ENCODE measurements at places on chromosomes 1 and 21. TPM values are rescaled to one million over a fixed set of nuclear protein-coding genes. Genes with fewer than 3 reads are reported as not detected.

DNA sequence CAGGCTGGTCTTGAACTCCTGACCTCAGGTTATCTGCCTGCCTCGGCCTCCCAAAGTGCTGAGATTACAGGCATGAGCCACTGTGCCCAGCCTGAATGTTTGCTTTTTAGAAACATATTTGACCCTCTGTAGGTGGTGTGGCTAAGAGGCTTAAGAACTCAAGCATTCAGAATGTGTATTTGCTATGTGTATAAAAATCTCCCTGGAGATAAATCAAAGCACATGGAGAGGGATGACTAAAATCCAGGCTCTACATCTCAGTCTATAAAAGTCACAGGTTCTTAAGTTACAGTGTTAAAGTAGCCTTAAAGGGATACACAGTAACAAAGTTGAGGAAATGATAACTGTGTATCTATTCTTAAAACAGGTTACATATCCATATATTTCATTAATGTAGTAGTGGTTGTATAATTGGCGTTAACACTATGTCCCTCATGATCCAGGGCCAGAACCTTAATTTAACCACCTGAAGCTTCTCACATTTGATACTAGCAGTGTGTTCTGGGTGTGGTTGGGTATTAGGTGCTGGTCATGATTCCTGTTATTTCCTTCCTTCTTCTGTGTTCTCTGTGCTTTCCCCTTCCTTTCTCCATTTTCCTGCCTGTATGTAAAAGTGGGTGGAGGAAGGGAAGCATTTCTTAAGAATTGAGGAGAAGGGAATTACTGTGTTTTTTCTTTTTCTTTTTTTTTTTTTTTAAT lies 16.2 kb downstream of the GIPC2 start:
- no peak for DNase-seq

DNA sequence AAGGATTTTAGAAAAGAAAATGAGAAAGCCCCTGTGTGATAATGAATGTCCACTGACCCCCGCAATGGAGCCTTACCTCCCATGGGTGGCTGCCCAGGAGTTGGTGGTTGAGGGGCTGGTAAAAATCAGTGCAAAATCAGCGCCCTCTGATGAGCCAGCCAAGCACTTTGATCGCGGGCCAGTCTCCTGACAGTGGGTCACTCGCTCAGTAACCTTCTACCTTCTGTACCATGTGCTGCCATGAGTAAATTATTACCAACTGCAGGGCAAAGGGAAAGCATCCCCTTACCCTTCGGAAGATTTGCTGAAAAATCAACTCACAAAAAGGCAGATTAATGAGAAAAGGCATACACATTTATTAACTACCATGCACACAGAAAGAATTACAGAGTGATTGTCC lies 58.8 kb downstream of the KCNK1 start:
- DNase-seq: no peak

GRCh38 chr1:226422478-226422877 lies 14.6 kb upstream of the PARP1 start:
- DNase-seq: no peak

- no peak for DNase-seq
Observed at GRCh38 chr1:20921285-20921684, 134.2 kb upstream of the HP1BP3 start.

DNA sequence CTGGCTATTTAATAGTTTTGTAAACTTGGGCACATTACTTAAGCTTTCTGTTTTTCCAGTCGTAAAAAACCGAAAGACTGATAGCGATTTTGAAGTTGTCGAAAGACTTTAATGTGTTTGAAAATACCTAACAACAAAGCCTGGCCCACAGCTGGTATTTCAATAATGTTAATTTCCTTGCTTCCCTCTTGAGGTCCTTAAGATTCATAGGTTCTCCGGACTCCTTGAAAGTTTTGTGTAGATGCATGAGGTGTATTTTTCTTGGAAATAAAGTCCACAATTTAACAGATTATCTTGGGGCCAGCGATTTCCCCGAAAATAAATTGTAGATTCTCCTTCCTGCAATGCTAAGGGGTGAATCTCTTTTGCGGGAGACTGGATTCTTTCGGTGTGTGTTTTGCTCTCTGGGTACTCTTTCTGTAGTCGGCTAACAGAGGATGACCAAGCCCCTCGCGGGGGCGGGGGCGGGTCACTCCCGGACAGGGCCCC lies 735 bp upstream of the YTHDF2 start:
- no peak for DNase-seq

DNA sequence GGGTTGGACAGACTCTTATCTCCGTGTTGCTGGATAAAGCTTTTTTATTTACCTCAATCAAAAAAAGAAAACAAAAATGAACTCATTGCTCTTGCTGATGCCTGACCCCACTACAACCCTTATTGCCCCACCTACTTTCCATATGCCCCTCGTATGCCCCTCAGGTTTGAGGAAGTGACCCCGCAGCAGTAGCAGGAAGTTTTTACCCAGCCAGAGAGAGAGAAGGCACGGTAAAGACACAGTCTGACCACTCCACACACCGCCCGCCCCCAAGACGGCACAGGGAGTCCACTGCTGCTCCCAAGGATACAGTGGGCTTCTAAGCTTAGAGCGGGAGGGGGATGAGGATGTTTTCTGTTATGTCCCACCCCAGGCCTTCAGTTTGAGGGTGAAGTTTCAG lies 9.8 kb downstream of the PLEKHO1 start:
- DNase-seq: no peak

- no peak for DNase-seq
Observed at GRCh38 chr1:235928197-235928596, 61.5 kb upstream of the LYST start.

- DNase-seq: no peak
Observed at GRCh38 chr1:191320062-191320461, 838.2 kb upstream of the RGS18 start.

DNA sequence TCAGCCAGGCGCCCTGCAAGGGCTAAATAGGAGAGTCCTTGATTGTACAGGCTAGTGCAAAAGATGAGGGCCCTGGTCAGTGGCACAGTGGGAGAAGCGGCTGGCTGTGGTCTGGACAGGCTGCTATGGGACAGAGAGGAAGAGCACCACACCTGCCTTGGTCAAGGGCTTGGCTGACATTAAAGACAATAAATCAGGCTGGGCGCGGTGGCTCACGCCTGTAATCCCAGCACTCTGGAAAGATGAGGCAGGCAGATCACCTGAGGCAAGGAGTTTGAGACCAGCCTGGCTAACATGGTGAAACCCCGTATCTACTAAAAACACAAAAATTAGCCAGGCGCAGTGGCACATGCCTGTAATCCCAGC lies 62.9 kb downstream of the NID1 start:
- no peak for DNase-seq

DNA sequence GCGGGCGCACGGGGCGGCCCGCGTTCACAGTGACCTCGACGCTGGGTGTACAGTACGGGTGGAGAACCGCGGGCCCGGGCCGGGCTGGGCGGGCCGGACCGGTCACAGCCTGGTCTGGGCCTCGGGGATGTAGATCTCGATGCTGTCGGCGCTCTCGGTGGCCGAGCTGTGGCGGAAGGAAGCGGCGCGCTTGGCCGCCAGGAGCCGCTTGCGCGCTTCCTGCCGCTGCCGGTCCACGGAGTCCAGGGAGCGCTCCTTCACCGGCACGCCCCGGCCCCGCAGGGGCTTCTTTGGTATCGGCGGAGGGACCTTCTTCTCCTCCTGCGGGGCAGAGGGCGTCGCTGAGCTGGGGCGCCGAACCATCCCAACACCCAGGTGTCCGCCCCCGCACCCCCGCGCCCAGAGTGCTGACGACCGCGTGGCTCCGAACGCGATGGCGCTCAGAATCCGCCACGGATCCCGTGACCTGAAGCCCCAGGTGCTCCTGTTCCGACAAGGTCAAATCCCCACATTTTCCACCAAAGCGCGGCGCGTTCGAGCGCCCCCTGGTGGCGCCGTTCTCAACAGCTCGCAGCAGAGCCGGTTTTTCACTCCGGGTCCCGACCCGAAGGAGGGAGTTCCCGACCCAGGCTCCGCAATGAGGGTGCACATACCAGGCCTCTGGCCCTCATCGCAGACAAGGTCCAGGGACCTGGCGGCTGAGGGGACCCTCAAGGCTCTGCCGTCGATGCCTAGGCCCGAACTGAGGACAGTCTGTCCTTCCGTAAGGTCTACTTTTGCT lies 6.6 kb upstream of the SMIM12 start:
- peak; percentile 76 for DNase-seq

GRCh38 chr1:204316164-204316563 lies 43.6 kb downstream of the PLEKHA6 start:
- DNase-seq: no peak

DNA sequence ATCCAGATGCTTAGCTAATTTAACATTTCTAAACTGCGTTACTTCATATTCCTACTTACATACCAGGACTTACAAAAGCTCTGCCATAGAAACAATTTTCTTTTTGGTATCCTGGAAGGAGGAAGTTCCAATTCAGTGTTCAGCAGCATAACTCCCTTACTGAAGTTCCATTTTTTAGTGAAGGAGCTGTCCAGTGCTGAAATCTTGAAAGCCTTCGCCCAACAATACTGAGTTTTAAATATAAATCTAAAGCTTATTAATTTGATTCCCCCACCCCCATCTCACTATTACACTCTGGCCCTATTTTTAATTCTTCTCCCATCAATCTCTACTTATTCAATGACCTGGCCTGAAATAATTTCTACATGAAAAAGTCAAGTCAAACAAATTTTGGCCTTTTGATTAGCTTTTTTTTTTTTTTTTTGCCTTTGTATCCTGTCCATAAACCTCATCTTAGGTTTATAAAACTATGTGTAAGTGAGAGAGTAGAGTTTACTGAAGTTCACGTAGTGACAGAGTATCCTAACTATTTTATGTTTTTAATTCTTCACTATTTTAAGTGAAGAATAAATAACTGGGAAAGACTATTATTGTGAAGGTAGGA lies 323.0 kb upstream of the PLD5 start:
- DNase-seq: no peak

- DNase-seq: no peak
Observed at GRCh38 chr1:69702085-69702484, 134.4 kb downstream of the LRRC7 start.

GRCh38 chr1:69919129-69919921 lies 286.1 kb downstream of the LRRC40 start:
- no peak for DNase-seq

GRCh38 chr1:70485624-70486023 lies 74.6 kb downstream of the CTH start:
- DNase-seq: no peak

DNA sequence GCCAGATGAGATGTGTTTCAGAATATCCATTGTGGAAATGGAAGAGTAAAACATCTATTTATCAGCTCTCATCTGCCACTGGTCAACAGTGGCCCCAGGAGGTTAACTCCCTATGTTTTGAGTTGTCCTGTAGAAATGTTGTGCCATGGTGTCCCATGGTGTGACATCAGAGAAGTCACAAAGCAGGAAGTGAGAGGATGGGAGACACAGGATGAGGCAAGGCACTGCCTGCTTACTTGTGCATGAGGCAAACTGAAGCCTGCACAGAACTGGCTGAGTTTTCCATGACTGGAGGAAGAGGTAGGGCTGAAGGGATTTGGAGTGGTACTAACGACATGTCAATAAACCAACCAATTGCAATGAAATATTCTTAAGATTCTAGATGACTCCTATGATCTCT lies 131.5 kb upstream of the ZNF644 start:
- DNase-seq: no peak

- no peak for DNase-seq
Observed at GRCh38 chr1:149933208-149933607, 3.5 kb downstream of the MTMR11 start.

DNA sequence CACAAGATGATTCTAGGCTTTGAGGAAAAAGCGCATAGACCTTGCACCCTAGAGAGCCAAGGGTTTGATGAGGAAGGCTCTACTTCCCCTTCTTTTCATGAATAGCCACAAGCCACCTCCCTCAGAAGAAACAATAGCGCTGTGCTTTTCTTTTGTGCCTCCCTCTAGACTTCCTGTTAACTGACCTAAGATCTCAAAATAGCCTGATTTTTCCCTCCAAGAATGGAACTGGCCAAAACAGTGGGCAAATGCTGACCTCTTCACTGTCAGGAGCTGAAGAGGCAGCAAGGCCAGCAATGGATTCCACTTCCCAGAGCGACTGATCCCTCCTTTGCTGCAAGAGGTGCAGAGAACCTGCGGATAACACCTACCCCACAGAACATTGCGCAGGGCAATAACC lies 362.8 kb downstream of the KCNH1 start:
- no peak for DNase-seq

GRCh38 chr1:1432951-1433803 lies 2.3 kb upstream of the VWA1 start:
- DNase-seq: no peak

GRCh38 chr1:172289448-172289847 lies 131.0 kb upstream of the C1orf105 start:
- no peak for DNase-seq

DNA sequence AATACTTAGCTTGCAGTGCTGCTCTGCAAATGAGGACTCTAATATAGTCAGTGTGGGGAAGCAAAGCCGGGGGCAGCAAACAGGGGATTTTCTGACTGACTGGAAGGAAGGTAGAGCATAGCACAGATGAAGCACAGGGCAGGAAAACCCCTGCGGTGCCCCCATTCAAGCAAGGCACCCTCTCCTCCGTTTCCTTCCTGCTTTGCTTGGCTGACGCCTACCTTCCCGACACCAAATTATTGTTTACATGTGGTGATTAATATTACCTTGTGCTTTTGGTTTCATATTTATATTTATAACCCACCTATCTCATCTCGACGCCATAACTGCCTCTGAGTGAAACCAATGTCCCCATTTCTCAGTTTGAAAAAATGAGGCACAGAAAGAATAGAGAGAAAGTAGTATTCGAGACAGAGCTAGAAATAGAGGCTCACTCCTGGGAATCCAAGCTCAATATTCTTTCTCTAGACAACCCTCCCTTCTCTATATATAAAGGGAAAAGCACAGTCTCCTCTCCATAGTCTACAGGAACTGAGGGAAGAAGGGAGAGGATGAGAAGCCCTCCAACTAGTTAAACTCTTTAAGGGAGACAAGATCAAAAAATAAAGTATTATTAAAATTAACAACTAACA lies 41.3 kb downstream of the PIK3C2B start:
- DNase-seq: no peak

DNA sequence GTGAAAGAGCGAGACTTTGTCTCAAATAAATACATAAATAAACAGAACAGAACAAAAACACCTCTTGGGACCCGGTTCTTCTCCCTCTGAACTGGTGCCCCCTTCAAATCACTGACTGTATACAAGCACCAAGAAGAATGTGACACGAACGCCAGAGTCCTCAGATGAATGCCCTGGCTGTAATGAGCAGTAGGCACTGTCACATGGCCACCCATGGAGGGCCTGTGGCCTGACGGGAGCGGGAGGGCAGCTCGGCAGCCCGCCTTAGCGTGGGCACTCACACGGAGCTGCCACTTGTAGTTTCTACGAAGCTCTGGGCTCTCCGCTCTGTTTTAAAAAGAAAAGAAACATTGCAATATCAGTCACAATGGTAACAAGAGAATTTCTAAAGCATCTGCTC lies 146.0 kb downstream of the PEX14 start:
- DNase-seq: no peak

- DNase-seq: no peak
Observed at GRCh38 chr1:159647616-159648015, 60.0 kb downstream of the APCS start.

The LCE3E gene
- total RNA-seq: not detected

The TAL1 gene
- total RNA-seq: not detected

The EDN2 gene
- 3.0 TPM for total RNA-seq

The HENMT1 gene
- 0.58 TPM for total RNA-seq

The HAO2 gene
- not detected for total RNA-seq

Data from SJSA1 (cell line).